NCI-H2081 (cell line): ENCODE measurements at places on chromosomes 7 and 10.

- DNase-seq, result no peak
Observed at GRCh38 chr7:45138433-45139267, 18.9 kb upstream of the RAMP3 start.

DNA sequence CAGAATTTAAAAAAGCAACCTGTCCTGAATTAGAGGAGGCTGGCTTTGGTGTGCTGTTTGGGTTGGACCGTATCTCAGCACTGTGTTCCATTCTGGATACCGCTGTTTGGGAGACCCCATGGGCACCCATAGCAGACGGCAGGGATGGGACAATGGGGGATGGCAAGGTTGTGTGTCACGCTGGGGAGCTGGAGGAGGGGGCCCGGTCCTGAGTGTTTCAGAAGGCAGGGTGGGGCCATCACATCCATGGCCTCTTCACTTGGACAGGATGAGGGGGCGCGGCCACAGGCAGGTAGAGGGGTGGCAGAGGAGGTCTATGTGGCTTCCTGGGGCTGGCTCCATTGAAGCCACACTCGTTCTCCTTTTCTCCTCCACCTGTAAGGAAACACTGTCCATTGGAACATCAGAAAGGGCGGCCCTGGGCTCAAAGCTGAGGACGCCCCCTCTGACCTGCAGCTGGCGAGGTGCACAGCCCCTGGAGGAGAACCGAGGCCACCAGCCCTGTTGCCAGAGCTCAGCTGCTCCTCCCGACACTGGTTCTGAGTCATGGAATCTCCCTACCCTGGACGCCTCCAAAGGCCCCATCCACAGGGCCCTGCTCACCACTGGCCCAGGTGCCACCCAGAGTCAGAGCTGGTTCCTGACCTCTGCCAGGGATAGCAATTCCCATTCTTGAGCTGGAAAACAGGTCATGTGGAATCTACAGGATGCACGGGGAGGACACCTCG, 587.3 kb downstream of the DNAJB6 start:
- no peak for DNase-seq

- no peak for DNase-seq
Observed at GRCh38 chr10:75660823-75661222, 229.4 kb downstream of the LRMDA start.

- DNase-seq, result no peak
Observed at GRCh38 chr10:73251683-73252444, 580 bp downstream of the MRPS16 start.

- no peak for DNase-seq
Observed at GRCh38 chr7:151080067-151080521, 515 bp downstream of the FASTK start.

- no peak for DNase-seq
Observed at GRCh38 chr10:22625516-22626290, 88.7 kb downstream of the PIP4K2A start.

- no peak for DNase-seq
Observed at GRCh38 chr10:122986335-122986734, 6.1 kb downstream of the PSTK start.

DNA sequence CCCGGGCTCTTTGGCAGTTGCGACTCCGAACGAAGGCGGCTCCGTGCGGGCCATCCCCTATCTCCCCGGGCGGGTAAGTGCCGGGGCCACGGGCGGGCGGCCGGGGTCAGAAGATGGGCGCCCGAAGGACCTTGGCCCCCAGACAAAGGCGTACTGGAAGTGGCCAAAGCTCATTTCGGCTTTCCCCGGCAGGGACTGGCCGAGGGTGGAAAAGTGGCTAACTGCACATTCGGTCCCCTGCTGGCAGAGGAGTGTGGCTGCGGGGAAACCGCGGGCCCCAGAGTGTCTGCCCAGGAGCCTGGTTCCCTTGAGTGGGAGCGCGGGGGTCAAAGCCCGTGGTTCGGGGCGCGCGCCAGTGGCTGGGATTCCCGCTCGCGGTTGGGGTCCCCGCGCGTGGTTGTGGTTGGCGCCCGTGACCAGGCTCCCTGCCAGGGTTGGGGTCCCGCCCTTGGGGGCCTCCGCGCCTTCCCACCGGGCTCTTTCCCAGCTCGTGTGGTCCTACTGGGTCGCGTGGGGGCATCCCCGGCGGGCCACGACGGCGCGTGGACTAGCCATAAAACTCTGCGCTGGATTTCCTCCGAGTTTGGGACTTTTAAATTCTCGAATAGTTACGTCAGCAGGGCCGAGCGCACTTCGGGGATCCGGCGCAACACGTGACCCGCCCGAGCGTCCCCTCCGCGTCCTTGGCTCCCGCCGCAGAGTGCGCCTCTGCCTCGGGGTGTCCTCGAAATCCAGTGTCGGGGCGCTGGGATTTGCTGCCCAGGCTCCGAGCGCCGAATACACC, 124.4 kb downstream of the TACC2 start:
- no peak for DNase-seq

DNA sequence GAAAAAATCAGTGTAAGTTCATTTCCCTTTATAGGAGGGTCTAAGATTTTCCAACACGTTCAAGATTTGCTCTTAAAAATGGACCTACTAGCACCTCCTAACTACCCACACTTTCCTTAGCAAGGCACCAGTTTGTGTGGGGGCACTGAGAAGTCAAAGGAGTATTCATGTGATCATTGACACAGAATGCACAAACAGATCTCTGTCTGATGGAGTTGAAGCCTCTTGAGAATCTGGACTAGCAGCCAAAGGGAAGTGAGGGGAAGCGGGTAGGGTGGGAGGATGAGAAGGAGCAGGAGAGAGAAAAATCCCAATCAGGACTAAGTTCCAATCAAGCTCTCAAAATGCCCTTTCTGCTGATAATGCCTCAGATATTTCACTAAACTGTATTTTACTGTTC, 4.1 kb downstream of the MMS19 start:
- DNase-seq, result no peak

DNA sequence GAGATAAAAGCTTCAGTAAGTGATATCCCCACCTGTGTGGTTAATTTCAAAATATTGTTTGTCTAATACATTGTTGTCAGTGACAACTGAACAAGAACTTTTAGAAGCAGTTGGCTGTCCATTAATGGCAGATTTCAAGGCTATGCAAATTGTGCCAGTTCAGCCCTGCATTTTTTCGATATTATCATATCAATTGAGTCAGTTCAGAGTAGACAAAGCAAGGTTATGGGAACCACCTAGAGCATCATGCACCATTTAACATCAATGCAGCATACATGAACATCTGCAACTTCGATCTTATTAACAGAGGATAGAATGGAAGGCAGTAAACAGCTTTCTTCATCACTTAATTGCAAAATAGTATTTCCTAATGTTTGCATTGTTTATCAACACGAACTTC, 180.7 kb upstream of the KAT6B start:
- DNase-seq, result peak; percentile 3

- DNase-seq, result no peak
Observed at GRCh38 chr7:68734431-68734830, 863.8 kb upstream of the AUTS2 start.

DNA sequence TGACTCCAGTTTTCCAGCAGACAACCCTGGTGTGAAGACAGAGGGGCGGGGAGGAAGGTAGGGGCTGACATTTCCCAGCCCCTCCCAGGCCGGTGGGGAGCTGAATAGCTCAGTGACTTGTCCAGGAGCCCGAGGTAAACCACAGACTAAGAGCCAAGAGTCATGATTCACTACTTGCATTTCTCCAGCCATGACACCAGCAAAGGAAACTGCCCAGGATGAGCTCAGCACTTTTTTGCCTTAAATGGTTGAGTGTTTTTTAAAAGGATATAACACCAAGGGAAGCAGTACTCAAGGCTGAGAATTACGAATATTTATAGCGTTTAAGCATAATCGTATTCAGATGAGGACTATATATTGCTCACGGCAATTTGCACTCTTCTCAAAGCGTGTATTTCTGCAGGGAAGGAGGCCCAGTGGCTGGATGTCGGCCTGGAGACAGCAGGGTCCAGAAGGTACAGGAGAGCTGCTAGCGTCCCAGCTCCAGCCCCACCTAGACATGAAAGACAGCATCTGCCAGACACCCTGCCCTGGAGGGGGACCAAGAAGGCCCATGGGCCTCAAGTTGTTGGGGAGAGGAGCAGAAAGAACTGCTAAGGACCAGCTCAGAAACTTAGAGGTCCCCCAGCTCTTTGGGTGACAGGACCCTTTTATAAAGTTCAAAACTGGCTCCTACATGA, 141.4 kb downstream of the GRID1 start:
- DNase-seq, result no peak

DNA sequence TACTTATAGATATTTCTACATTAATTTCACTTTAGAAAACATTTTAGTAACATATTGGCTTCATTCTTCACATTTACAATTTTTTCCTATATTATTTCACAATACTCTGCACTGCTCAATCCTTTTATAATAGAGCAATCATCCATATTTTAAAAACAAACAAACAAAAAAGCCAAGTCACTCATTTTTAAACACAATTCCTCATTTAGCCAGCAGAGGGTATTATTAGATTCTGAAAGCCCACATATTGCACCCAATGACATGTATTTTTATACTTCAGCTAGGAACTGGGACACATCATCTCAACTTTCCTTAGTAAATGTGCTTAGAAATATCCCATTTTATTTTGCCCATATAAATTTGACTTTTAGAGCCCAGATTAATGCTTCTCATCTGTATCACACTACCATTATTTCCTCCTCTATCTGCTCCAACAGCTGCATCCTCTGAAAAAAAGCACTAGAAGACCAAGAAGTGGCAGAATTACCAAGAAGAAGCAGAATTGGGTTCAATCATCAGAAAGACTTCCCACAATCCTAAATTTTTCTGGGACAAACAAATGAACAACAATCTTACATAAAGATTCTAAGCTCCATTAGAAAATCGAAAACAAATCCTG, 29.5 kb downstream of the CTNNA3 start:
- no peak for DNase-seq

DNA sequence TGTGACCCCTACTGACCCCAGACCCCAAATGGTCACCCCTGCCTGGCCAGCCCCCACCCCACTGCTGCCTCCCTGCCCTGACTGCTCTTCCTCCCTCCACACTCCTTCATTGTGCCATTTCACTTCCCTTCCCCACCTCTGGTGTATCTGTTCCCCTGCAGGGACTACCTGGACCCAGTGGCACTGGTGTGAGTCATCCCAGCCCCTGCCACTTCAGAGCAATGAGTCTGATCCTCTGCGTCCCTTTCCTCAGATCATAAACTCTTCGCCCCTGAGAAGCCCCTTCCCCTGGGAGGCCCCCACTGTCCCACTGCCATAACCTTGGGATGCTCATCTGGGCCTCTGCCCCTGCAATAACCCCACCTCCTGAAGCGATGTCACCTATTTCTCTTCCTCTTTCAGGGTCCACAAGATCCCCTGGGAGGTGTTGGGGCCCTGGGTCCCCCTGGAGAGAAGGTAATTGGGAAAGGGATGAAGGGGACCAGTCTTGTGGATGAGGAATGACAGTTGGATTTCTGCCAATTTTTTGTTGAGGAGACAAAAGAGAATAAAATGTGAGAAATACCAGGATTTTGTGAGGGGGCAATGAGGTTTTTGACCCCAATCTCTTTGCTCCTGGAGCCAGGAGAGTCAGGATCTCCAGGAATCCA, 19.1 kb upstream of the VOPP1 start:
- DNase-seq, result no peak

DNA sequence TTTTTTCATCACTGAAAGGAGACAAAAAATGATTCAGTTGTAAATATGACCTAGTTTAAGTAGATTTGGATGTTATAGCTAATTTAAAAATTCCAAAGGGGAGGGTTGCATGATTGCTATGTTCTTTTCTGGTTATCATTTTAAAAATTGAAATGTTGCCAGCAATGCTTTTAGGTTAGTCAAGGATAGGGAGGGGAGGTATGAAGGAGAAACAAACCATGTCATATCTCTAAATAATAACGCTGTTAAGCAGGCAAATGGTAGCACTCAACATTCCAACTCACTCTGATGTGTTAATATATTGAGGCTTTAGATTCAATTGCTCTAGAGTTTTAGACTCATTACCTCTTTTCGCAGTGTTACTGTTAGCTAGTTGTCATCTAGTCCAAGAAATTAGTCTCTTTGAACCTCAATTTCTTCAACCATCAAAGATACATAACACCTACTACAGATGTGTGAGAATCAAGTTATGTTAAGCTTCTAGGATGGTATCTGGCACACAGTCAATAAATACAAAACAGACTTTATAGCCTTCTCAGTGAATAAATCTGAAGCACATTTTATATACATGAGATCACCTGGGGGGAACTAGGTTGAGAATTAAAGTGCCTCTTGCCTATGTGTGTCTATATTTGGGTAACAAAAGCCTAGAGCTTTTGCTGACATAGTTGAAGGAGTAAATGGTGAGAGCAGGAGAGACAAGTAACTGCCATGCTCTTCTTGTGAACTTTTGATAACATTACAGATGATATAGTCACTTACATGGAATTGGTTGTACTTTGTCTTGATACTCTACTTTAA, 124.9 kb downstream of the CSTF2T start:
- no peak for DNase-seq

GRCh38 chr10:68086011-68086410, 10.9 kb upstream of the HERC4 start:
- DNase-seq, result no peak

DNA sequence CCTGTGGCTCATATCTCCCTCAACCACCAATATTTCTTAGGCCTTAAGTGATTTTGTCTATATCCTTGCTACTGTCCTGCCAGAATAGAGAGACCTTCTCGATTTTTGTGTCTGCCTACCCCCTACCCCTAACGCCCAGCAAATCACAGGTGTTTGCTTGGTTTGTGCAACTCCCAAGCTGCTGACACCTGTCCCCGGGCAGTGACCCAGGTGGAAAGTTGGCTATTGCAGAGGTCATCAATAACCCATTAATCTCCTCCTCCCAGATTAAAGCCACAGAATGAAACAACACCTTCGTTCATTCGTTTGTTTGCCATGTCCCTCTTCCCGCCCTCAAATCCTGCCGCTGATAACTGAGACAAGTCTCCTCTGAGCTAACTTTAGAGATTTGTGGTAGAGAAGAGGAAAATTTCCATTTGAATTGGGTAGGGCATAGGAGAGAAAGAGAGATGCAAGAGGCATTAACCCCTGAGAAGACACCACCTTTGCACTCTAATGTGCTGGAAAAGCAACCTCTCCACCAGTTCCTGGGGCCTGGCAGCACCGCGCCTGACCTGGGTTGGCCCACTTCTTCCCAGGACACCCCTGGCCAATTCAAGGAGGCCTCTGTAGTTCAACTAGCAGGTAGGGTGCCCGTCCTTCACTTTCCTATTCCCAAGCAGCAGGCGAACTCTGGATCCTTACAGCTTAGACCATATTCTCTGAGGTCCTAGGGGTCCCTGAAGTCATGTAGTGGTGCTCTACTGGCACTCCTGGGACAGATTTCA, 3.0 kb downstream of the NEUROG3 start:
- no peak for DNase-seq

DNA sequence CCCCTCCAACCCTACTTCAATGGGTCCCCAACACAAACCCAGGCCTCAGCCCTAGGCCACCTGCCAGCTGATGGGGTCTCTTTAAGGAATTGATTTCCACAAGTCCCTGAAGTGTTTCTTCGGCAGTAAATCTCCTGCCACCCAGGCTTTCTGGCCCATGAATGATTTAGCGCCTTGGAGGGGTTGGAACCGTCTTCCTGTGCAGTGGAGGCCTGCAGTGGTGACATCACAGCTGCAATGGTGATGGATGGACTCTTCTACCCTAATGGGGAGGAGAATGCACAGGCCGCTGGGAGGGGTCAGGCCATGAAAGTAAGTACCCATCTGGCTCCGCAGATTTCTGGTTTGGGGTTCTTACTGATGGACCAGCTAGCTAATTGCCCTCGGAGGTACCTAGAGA, 163.8 kb downstream of the UBE2H start:
- DNase-seq, result no peak
